T47D (cell line): ENCODE measurements at places on chromosomes 4 and X.

DNA sequence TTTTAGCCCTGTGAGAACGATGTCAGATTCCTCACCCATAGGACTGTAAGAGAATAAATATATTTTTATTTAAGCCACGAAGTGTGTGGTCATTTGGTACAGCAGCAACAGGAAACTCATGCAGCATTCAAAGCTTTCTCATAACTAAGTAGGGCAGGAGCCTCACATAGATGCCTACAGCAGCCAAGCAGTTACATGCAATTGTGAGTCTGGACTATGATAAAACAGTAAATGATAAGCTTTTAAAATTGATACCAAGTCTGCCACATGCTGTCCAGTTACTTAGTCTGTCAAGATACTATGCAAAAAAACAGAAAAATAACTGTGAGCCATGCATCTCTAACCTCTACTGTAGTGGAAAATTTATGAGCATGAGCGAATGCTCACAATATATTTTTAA lies 359.6 kb downstream of the HS3ST1 start:
- DNase-seq = no peak

DNA sequence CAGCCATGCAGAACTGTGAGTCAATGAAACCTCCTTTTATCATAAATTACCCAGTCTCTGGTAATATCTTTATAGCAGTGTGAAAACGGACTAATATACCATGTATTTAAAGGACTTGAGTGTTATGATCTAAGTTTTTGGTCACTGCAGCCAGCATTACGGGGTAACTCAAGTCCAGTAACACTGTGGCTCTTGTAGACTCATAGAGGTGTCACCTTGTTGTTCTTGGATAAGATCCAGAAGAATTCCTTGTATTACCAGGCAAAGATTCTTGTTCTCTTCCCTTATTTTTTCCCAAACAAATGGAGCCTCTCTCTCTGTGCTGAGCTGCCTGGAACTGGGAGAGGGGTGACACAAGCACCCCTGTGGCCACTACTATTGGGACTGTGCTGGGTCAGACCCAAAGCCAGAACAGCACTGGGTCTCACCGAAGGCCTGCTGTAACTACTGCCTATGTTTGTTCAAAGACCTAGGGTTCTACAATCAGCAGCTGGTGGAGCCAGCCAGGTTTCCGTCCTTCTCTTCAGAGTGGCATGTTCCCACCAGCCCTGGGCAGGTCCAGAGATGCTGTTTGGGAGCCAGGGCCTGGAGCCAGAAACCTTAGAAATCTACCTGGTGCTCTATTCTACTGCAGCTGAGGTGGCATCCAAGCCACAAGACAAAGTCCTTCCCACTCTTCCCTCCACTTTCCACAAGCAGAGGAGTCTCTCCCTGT lies 43.7 kb upstream of the MED14 start:
- DNase-seq = no peak

DNA sequence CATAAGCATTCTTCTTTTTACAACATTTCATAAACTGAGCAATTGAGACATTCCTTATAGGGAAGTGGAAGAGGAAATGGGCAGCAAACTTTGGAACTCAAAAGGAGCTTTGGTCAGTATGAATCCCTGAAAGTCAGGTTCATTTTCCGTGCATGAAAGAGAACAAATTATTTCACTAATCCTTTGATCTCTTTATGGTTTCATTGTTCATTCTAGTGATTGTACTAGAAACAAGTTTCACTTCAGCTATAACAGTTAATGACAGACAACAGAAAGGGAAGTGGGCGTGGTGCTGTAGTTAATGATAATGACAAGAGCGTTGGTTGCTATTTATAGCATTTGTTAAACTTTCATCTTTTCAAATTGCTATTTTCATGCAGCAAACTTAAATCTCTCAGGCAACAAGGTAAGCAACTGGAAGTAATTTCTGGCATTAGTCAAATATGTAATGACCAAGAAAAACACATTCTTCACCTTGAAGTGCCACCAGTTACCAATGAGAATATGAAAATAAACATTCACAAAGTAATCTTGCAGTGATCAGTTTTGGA lies 98.4 kb downstream of the AREG start:
- no peak for DNase-seq

DNA sequence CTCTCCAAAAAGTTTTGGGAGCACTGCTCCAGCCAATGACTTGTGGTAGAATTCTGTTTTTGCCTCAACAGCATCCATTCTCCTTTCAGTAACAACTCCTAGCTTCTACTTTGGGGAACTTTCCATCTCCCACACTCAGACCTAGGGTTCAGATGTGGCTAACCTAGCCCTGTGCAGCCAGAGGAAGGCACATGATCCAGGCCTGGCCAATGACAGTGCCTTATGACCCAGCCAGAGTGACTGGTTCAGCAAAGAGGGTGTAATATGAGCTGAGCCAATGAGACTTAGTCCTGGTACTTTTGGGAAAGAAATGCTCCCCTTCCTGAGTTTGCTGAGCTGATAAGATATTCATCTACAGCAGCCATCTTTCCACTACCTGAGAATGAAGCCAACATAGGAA lies 5.4 kb upstream of the USP46 start:
- no peak for DNase-seq

DNA sequence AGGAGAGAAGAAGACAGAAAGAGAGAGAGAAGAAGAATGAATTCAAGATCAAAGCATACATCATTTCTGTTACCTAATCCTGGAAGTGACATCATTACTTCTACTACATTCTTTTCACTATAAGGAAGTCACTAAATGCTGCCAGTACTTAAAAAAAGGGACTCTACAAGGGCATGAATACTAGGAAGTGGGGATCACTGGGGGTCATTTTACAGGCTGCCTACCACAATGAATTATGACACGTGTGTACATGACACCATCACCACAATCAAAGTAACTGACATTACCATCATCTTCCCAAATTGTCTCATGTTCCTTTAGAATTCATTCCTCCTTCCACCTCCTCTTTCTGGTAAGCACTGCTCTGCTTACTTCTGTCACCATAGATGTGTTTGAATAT lies 227.0 kb downstream of the CPE start:
- no peak for DNase-seq

- DNase-seq = no peak
Measured at GRCh38 chrX:56429581-56429980, 133.8 kb upstream of the UBQLN2 start.

DNA sequence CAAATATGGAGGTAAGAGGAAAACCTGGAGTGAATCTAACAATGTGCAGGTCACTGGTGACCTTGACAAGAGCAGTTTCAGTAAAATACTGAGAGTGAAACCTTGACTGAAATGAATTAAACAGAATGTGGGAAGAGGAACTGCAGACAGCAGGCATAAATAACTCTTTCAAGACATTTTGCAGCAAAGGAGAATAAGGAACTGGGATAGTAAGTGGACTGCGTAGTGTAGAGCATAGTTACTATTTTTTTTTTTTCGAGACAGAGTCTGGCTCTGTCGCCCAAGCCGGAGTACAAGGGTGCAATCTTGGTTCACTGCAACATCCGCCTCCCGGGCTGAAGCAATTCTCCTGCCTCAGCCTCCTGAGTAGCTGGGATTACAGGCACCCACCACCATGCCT lies 24.0 kb downstream of the RBMX start:
- DNase-seq = no peak

- no peak for DNase-seq
Measured at GRCh38 chr4:6964858-6965257, 55.2 kb downstream of the TBC1D14 start.

- DNase-seq = no peak
Measured at GRCh38 chrX:39167791-39168190, 366.5 kb downstream of the MID1IP1 start.

DNA sequence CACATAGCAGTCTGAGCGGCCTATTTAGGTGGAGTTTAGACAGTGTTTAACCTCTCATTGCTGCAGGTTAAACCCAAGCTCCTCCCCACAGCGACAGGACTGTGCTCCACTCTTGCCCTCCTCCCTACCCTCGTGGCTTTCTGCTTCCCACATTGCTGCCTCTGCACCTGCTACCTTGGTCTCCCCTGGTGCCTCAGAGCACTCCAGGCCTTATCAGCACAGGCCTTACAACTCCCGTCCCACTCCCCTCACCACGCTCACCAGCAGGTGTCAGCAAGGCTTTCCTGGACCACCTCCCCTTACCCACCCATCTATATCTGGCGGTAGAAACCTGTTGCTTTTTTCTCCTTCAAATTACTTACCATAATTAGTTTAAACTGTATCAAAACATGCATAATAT lies 18.6 kb downstream of the HELT start:
- no peak for DNase-seq

DNA sequence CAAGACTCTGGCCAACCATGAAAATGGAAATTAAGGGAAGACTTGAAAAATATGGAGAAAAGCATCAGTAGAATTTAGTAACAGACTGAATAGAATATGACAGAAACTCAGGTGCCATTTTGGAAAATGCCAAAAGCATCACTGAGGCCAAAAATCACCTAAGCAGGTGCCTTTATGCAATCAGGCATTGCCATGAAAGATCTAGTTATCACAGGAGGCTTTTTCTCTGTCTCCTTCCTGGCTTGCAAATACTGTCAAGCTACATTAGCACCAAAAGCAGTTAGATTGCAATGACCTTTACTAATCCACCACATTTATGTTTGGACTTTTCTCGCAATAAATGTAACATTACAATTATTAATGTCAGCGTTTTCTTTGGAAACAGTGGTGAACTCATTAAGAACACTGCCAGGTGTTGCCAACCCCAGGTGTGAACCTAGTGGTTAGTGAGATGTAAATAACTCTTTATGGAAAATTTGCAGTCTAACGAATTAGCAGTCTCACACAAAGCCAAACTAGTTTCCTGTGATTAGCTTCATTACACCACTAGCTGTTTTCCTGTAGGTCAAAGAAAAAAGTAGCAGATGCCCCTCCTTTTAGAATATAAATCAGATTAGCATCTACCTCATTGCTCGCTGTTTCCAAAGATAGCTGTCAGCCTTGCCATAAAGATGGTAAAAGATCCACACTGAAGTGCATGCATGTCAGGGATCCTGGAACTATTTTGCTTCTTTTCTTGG lies 1568.4 kb upstream of the TENM3 start:
- DNase-seq = no peak

DNA sequence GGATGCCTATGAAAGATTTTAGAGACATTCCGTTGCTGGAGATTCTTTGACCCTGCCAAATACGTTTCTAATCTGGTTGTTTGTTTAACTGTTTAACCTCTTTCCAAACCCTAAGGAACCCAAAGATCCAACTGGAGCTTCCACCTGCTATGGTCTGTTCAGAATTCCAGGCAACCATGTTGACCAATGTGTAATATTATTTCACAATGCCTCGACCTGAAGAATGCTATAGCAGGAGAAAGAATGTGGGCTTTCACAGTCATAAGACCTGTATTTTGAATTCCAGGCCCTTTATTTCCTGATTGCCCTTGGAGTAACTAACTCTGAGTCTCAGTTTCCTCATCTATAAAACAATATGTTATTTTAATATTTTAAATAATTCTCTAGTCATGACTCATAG lies 90.8 kb downstream of the COL25A1 start:
- DNase-seq = no peak

GRCh38 chr4:17173300-17173699 lies 274.9 kb upstream of the LDB2 start:
- DNase-seq = no peak

DNA sequence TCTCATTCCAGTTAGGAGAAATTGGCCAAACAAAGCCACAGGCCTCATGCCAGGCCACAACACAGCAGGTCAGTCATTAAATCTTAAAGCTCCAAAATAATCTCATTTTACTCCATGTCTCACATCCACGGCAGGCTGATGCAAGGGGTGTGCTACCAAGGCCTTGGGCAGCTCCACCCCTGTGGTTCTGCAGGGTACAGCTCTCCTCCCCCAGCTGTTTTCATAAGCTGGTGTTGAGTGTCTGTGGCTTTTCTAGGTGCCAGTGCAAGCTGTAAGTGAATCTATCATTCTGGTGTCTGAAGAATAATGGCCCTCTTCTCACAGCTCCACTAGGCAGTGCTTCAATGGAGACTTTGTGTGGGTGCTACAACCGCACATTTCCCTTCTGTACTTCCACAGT lies 949.2 kb downstream of the TECRL start:
- DNase-seq = no peak

DNA sequence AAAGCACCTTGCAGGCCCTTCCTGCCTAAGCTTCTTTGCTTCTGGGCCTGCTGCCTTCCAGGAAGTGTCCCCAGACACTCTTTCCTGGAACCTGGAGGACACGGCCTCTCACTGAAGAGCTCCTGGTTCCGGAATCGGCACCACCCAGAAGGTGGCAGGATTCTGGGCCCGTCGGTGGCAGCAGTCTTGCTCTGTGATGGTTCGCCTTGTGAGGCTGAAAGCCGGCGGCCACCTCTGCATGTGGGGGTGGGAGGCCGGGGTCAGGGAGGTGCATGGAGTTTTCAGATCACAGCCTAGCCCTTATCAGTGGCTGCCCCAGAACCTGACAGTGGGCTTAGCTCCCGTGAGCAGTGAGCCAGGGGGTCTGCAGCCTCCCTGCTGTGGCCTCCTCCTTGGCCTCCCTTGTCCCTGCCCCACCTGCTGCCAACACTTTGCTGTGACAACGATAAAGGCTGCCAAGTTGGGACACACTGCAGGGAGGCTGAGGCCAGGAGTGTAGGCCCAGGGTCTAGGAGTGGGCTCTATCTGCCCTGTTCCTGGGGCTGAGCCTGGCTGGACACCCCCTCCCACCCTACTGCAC lies 30.8 kb upstream of the GPR78 start:
- DNase-seq = no peak

- DNase-seq = no peak
Measured at GRCh38 chr4:127347936-127348335, 284.8 kb upstream of the INTU start.

GRCh38 chr4:39539089-39539611 lies 11.9 kb upstream of the UGDH start:
- DNase-seq = no peak

DNA sequence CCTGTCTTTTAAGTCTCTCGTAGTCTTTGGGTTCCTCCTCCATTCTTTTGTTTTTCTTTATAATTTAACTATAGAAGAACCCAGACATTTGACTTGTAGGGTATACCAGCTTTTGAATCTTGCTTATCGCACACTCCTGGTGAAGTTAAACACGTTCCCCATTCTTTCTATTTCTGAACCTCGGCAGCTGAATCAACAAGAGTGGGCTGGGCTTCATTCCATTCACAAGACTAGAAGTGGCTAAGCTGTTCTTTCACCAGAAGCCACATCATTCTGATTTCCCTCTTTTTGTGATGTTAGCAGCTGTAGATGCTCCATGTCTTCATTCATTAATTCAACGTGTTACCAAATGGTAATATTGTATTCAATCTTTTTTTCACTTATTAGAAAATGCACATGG lies 167.9 kb downstream of the CORIN start:
- no peak for DNase-seq

DNA sequence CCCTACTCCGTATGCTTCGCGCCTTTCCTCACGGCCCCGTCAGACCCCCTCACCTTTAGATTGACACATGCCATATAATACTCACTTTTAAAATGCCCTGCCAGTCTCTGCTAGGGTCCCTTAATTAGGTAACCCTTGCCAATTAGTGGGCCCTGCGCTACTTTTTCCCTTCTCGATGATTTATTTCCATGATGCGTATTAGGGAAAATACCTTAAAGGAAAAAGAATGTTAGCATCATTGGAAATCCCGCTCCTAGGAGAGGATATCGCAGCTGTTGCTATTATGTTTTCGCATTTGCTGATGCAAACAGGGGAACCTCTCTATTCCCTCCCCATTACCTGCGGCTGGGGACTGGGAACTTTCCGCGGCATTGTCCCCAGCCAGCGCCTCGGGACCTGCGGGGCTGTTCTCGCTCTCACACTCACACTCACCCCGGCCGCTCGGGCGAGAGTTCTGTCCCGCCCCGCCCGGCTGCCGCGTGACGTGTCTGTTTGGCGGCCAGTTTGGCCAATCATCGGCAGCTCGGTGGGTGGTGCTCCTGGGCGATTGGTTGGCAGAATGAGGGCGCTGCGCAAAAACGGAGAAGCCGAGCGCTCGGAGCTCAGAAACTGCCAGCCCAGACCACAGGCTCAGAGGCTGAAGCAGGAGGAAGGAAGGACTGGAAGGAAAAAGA lies at the start of gene PCDH10:
PCDH10 (plus strand) TSS at position 605 of the 674 bp plus-strand sequence. CDS start 847 bp downstream, outside the sequence.
- DNase-seq = no peak
